Mammary epithelial cell (primary cell): ENCODE measurements at places on chromosomes 11 and 22.

DNA sequence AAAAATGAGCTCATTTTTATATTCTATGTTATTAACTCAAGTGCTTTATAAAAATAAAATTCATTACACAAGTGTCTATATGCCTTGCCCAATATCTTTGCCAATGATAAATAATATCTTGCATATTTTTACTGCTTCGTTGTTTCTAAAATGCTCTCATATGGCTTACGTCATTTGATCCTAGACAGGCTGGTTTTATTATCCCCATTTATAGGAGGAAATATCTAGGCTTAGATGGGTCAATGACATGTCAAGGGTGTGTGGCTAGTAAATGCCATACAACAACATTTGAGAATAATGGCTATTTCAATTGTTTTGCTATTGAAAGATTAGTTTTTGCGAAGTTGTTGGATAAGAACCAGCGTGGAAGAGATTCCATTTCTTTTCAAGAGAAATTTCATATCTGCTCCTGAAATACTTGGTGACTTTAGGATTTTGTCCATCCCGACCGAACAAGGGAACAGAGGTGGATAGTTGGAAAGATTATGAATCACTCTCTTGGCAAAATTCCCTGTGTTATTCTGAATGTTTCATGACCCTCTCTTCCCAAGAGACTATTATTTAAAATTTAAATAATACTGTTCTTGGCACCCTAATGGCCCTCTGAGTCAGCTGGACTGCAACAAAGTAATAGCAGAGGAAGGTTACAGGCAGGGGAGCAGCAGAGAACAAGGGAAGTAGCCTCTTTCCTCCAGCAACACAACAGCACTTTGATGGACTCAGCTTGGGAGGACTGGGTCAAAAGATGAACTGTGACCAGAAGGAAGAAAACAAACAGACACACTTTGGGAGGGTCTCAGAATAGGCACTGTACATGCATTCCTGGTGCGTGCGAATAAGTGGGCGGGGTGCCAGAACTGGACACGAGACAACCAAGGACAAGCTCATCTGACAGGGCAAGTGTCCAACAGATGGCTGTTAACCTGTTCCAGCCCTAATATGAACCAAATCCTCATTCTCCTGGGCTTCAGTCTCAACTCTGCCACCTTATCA, 94.5 kb downstream of the ME3 start:
- DNase-seq, result peak; percentile 70

DNA sequence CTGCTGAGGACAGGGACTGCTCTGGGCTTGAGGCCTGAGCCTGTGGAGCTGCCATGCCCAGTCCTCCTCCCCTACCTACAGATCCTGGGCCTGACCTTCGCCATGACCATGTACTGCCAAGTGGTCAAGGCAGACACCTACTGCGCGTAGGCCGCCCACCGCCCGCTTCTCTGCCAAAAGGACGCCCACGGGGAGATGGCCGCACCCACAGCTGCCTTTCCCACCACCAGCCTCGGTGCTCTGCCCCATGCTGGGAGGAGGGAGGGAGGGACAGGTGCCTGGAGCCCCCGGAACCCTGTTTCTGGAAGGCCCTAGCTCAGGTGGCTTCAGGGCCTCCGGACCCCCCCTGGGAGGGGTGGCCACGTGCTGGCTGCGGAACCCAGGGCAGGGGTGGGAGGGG, 23.8 kb downstream of the TSPAN4 start:
- DNase-seq, result no peak

DNA sequence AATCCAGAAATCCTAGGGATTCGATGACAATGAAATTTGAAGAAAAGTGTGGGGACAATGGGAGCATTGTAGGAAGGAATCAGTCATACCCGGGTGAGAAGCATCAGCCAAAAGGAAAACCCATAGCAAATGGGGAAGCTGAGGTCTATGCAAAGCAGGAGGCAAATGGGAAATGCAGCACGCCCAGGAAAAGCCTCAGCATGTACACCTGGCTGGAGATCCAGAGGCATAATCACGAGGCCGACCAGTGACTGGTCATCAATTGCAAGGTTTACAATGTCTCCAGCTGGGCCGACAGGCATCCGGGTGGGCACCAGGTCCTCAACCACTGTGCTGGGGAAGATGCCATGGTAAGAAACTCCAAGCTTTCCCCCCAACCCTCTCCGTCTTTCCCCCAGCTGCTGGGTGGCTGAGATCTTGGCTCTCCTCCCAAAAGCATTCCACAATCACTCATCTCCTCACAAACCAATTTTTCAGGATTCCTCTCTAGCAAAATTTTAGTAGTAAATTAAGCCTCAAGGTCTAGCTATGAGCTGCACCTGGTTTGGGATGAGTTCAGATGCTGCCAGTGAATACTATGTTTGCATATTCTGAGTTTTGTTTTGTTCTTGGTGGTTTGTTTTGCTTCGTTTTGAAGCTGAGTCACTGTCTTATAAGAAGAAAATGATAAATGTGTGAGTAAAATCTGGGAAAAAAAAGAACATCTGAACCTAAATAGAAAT, 98.0 kb upstream of the OR5AK2 start:
- DNase-seq, result peak; percentile 54

- no peak for DNase-seq
Measured at GRCh38 chr22:41550952-41551491, 6.8 kb upstream of the POLR3H start.

DNA sequence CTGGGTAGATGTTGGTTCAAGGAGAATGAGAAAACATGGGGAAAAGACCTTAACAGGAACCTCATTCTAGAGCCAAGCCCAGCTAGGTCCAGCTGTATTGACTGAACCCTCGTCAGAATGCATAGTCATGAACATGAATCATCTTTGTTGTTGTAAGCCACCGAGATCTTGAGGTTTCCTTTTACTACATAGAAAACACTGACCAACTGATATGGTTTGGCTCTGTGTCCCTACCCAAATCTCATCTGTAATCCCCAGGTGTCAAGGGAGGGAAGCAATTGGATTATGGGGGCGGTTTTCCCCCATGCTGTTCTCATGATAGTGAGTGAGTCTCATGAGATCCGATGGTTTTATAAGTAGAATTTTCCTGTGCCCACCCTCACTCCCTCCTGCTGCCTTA, 19.4 kb upstream of the PHOX2A start:
- peak; percentile 63 for DNase-seq

GRCh38 chr11:26199331-26200095, 132.4 kb upstream of the ANO3 start:
- DNase-seq, result no peak

- peak; percentile 54 for DNase-seq
Measured at GRCh38 chr11:67060111-67060522, 3.5 kb downstream of the RHOD start.

GRCh38 chr22:24102366-24103200, 78.7 kb upstream of the SUSD2 start:
- no peak for DNase-seq

- DNase-seq, result no peak
Measured at GRCh38 chr11:84227970-84228665, 942.0 kb upstream of the CCDC90B start.
